Jurkat, Clone E6-1 (cell line): ENCODE measurements at places on chromosomes 4 and X.

- no peak for DNase-seq
These were observed 156.9 kb downstream of the UBE2NL start for GRCh38 chrX:144040793-144041192.

GRCh38 chr4:87213421-87214075, 6.9 kb downstream of the KLHL8 start:
- no peak for DNase-seq

- DNase-seq: peak; percentile 27
These were observed 98.1 kb upstream of the MSX1 start for GRCh38 chr4:4761128-4761982.

GRCh38 chr4:149980941-149981340, 97.3 kb upstream of the DCLK2 start:
- peak; percentile 39 for DNase-seq

DNA sequence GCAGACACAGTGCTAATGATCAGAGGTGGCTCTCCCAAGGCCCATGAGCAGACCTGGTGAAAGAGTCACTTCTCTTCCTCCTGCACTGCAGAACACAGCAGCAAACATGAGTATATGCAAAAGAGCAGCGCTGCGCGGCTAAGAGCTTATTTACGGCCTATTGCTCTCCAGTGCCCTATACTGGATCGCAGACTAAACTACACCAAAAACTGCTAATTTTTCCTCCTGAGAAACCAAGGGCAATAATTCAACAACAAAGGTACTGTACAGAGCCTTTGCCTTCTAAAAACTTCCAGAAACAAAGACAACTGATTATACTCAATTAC, 702.5 kb downstream of the ARAP2 start:
- DNase-seq: no peak

- peak; percentile 55 for DNase-seq
These were observed 18.4 kb downstream of the IL21 start for GRCh38 chr4:122602277-122603142.
